CD4-positive, alpha-beta T cell treated with Interleukin-10 for 1 hour (primary cell): ENCODE measurements at places on chromosomes 5 and 9.

- no peak for DNase-seq
These were observed 6.5 kb downstream of the GHR start for GRCh38 chr5:42429694-42430093.

DNA sequence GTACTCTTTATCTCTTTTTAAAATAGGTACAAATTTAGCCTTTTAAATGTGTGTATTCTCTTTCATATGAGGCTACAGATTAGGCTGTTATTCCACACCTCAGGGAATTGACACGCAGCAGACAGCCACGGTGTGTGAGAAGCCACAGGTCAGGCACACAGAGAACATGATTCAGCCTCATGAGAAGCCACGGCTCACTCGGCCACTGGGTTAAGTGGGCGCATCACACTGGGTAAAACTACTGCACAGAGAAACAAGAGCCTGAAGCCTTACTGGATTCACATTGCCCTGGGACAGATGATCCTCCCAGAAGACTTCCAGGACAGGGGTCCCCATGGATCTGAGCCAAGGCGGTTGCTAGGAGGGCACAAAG lies 28.2 kb downstream of the LPCAT1 start:
- DNase-seq, result no peak

DNA sequence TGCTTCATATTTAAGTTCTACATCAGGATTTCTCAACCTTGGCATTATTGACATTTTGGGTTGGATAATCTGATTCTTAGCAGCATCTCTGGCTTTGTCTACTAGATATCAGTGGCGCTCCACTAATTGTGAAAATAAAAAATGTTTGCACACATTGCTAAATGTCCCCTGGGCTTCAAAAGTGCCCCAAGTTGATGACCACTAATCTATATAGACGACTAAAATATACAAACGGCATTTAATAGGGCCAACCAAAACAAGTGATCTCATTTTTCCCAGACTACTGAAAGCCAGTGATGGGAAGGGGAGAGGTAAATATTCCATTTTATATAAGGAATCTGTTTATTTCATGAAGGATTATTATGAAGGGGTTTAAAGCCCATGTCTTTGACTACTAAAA lies 118.6 kb downstream of the HOMER1 start:
- no peak for DNase-seq

DNA sequence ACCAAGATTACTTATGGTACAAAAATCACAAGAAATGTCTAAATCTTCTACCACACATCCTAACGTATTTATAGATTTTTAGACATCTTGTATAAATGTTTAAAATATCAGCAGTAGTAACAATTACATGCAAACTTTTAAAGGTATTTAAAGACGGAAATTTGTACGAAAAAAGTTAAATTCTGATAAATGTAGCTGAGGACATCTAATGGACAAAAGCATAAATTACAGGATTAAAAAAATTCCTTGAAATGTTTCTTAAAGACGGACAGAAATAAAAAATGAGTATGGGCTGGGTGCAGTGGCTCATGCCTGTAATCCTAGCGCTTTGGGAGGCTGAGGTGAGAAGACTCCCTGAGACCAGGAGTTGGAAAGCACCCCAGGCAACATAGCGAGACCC lies 15.8 kb downstream of the ERCC8 start:
- no peak for DNase-seq

GRCh38 chr9:19138084-19138483 lies 10.8 kb upstream of the PLIN2 start:
- no peak for DNase-seq

- DNase-seq, result no peak
These were observed 116.1 kb downstream of the WDR70 start for GRCh38 chr5:37495210-37495609.

DNA sequence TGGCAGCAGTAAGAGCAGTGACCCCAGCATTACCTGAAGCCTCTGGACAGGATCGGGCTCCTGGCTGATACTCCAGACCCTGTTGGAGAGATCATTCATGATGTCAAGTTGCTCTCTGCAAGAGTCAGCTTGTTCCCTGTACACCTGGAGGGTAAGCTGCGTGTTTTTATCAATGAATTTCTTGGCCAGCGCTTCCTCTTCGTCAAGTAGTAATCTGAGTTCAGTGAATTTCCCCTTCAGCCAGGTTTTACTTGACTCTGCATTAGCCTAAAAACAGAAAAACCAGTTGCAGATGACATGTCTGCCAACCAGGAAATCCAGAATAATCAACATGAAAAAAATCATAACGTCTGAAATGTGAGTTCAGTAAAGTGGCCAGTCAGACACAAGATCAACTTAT lies 19.1 kb downstream of the TRIM14 start:
- no peak for DNase-seq

DNA sequence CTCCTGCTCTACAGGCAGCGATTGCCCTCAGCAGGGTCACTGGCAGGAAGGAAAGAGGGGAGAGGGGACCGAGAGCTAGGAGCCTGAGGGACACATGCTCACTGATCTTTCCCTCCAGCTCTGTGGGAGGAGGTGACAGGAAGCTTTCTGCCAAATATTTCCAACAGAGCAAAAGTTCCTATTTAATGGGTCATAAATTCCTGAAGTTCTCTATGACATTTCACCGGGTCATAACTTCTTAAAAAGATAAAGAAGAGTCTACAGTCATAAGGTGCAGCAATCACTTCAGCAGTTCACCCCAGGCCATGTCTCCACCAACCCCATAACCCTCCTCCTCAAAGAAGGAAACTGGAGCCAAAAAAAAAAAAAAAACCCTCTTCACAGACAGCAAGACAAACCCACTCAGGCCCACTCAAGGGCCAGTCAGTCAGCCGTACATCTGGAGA lies 481.1 kb downstream of the NR2F1-AS1 start:
- no peak for DNase-seq

- no peak for DNase-seq
These were observed 214.1 kb upstream of the EFNA5 start for GRCh38 chr5:107884871-107885270.
